ENCODE measurements at places on chromosomes 3 and 15. TPM values are rescaled to one million over a fixed set of nuclear protein-coding genes. Genes with fewer than 3 reads are reported as not detected.

GRCh38 chr15:32679298-32679690, 37.8 kb downstream of the SCG5 start:
- peaks cover 17% of the 10 kb centered on the region for H3K4me1 ChIP-seq
- no peak overlapping the region for H3K27ac ChIP-seq
- no peak overlapping the region for H3K4me3 ChIP-seq
- H3K36me3 ChIP-seq = no peaks in the 10 kb centered on the region
- no peak for DNase-seq

Gene SRGAP3
- total RNA-seq = 7.5 TPM

DNA sequence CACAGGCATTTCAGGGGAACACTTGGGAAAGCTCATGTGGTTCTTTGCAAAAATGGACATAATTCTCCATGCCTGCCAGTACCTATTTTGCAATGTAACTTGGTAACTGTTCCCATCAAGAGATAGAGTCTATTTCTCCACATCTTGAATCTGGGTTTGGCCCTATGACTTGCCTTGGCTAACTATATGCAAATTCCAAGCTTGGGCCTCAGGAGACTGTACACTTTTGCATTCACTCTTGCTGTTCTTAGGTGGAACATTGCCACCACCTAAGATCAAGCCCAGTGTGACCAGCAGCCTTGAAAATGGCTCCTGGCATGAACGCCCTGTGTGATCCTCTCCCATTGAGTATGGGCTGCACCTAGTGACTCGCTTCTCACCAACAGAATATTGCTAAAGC, 19.8 kb upstream of the SMAD6 start:
- H3K27me3 ChIP-seq = no peaks in the 10 kb centered on the region
- H3K4me1 ChIP-seq = no peaks in the 10 kb centered on the region
- DNase-seq = no peak
- H3K4me3 ChIP-seq = no peak overlapping the region

Gene NKIRAS1
- total RNA-seq = not detected

- H3K4me1 ChIP-seq = no peaks in the 10 kb centered on the region
- no peak for DNase-seq
- no peaks in the 10 kb centered on the region for H3K27me3 ChIP-seq
- H3K36me3 ChIP-seq = no peaks in the 10 kb centered on the region
Measured at GRCh38 chr3:3821777-3822176, 22.5 kb downstream of the LRRN1 start.

Gene STRIT1
- not detected for total RNA-seq

GRCh38 chr15:29612701-29613100, 209.6 kb downstream of the TJP1 start:
- no peaks in the 10 kb centered on the region for H3K4me1 ChIP-seq
- no peaks in the 10 kb centered on the region for H3K36me3 ChIP-seq
- no peak for DNase-seq
- H3K27me3 ChIP-seq = no peaks in the 10 kb centered on the region
